ENCODE measurements at places on chromosomes 3 and 15. TPM values are rescaled to one million over a fixed set of nuclear protein-coding genes. Genes with fewer than 3 reads are reported as not detected.

MED12L gene
- 0.07 TPM for total RNA-seq

CKMT1A gene
- total RNA-seq: not detected

GOLGA8Q gene
- total RNA-seq: not detected

GOLGA6A gene
- not detected for total RNA-seq

WDR72 gene
- total RNA-seq: not detected

OXTR gene
- total RNA-seq: under 0.01 TPM

DISP2 gene
- 0.13 TPM for total RNA-seq

TMEM158 gene
- total RNA-seq: 3.3 TPM

SLC28A2 gene
- total RNA-seq: not detected

SMAD6 gene
- total RNA-seq: 25.6 TPM

SV2B gene
- 1.3 TPM for total RNA-seq

GADL1 gene
- 0.05 TPM for total RNA-seq

KIF7 gene
- 5.0 TPM for total RNA-seq

PRSS50 gene
- total RNA-seq: not detected

SIN3A gene
- 14.8 TPM for total RNA-seq

CADPS gene
- not detected for total RNA-seq

AP3B2 gene
- not detected for total RNA-seq

ADAMTSL3 gene
- 0.80 TPM for total RNA-seq

AGBL1 gene
- not detected for total RNA-seq

TMC3 gene
- total RNA-seq: not detected

SSUH2 gene
- not detected for total RNA-seq

CDCP1 gene
- total RNA-seq: 1.6 TPM

ZBTB20 gene
- total RNA-seq: 22.1 TPM

SRGAP3 gene
- 0.07 TPM for total RNA-seq

CCR2 gene
- not detected for total RNA-seq

YEATS2 gene
- total RNA-seq: 22.9 TPM

KCNMB3 gene
- 1.4 TPM for total RNA-seq

SYNPR gene
- total RNA-seq: not detected

C2CD4A gene
- total RNA-seq: not detected

TMEM266 gene
- not detected for total RNA-seq

SLC30A4 gene
- total RNA-seq: 6.9 TPM

LRRC3B gene
- not detected for total RNA-seq

GABRG3 gene
- not detected for total RNA-seq

RBMS3 gene
- total RNA-seq: 26.3 TPM

PML gene
- 127 TPM for total RNA-seq

LSG1 gene
- total RNA-seq: 36.9 TPM

FETUB gene
- total RNA-seq: not detected

COPB2 gene
- 107 TPM for total RNA-seq

PCLAF gene
- total RNA-seq: 50.4 TPM

SLC26A6 gene
- total RNA-seq: 24.5 TPM

FSD2 gene
- total RNA-seq: not detected

DOCK3 gene
- 0.15 TPM for total RNA-seq

PRR20G gene
- not detected for total RNA-seq

RTP4 gene
- 5.5 TPM for total RNA-seq

MESP2 gene
- not detected for total RNA-seq

IVD gene
- total RNA-seq: 41.9 TPM

RPP25 gene
- 27.0 TPM for total RNA-seq

SERINC4 gene
- 0.05 TPM for total RNA-seq

XIRP1 gene
- total RNA-seq: not detected

IL17RE gene
- total RNA-seq: 0.07 TPM

SLC35A5 gene
- 33.6 TPM for total RNA-seq

CTDSPL gene
- 14.7 TPM for total RNA-seq

ISL2 gene
- 0.27 TPM for total RNA-seq

IL17RD gene
- 1.8 TPM for total RNA-seq

SERPINI2 gene
- total RNA-seq: not detected
